ENCODE measurements at places on chromosomes 5 and 9. TPM values are rescaled to one million over a fixed set of nuclear protein-coding genes. Genes with fewer than 3 reads are reported as not detected.

The RMND5B gene
- 19.2 TPM for total RNA-seq

The SVEP1 gene
- 6.7 TPM for total RNA-seq

The PTGS1 gene
- total RNA-seq = 45.0 TPM

The PCDHGB3 gene
- 4.1 TPM for total RNA-seq

The FOXI1 gene
- not detected for total RNA-seq

The NUTM2G gene
- not detected for total RNA-seq

The FOXD4L5 gene
- total RNA-seq = 0.05 TPM

The ZFP37 gene
- 1.8 TPM for total RNA-seq

The IER5L gene
- total RNA-seq = 34.4 TPM

The COL27A1 gene
- total RNA-seq = 24.0 TPM

The IDNK gene
- total RNA-seq = 4.6 TPM

The CNTNAP3 gene
- not detected for total RNA-seq

The TRAF1 gene
- total RNA-seq = 0.91 TPM

The C5orf58 gene
- total RNA-seq = not detected

The PDE4D gene
- total RNA-seq = 1.4 TPM

The PCDHGA7 gene
- total RNA-seq = 12.5 TPM

The TICAM2 gene
- 13.8 TPM for total RNA-seq

The OCLN gene
- total RNA-seq = 0.96 TPM

The SPACA9 gene
- 8.9 TPM for total RNA-seq

The NAIP gene
- total RNA-seq = 0.41 TPM

The NUTM2F gene
- total RNA-seq = not detected

The PCDHB5 gene
- 0.32 TPM for total RNA-seq

The KDM3B gene
- total RNA-seq = 30.7 TPM

The FOXD4L6 gene
- not detected for total RNA-seq

The S100Z gene
- not detected for total RNA-seq

The TLE1 gene
- total RNA-seq = 13.5 TPM

The DOK3 gene
- 1.2 TPM for total RNA-seq

The LCN15 gene
- total RNA-seq = not detected

The MINAR2 gene
- not detected for total RNA-seq

The SLC46A2 gene
- not detected for total RNA-seq

The FAM81B gene
- total RNA-seq = not detected

The UGT3A1 gene
- not detected for total RNA-seq

The HEMGN gene
- total RNA-seq = not detected

The PLCXD3 gene
- not detected for total RNA-seq

The ENTPD2 gene
- not detected for total RNA-seq

The SLC27A4 gene
- total RNA-seq = 31.6 TPM

The AIF1L gene
- total RNA-seq = 0.22 TPM

The IQGAP2 gene
- 0.59 TPM for total RNA-seq

The SHISAL2B gene
- not detected for total RNA-seq

The CORO2A gene
- total RNA-seq = 1.6 TPM

The FLT4 gene
- total RNA-seq = not detected

The SPATA6L gene
- not detected for total RNA-seq

The KIF24 gene
- total RNA-seq = 2.6 TPM

The GPRIN1 gene
- total RNA-seq = 2.3 TPM

The SLC34A3 gene
- total RNA-seq = not detected

The WDR38 gene
- not detected for total RNA-seq

The HRCT1 gene
- 3.3 TPM for total RNA-seq

The RELL2 gene
- total RNA-seq = 4.1 TPM

The BAAT gene
- not detected for total RNA-seq

The NOXA1 gene
- total RNA-seq = 0.78 TPM

The F12 gene
- 1.3 TPM for total RNA-seq

The TIMD4 gene
- total RNA-seq = not detected

The MVB12B gene
- 7.2 TPM for total RNA-seq

The CDH9 gene
- total RNA-seq = not detected

The ADGRV1 gene
- total RNA-seq = not detected

The MPDZ gene
- total RNA-seq = 31.9 TPM

All from HFFc6 (cell line).